B cell (primary cell): ENCODE measurements at places on chromosomes 16 and 17. TPM values are rescaled to one million over a fixed set of nuclear protein-coding genes. Genes with fewer than 3 reads are reported as not detected.
A peak's percentile ranks its signal among the peaks of the same experiment; 100 is the strongest.

- H3K4me3 ChIP-seq, result no peak overlapping the region
- DNase-seq, result no peak
- no peaks in the 10 kb centered on the region for H3K36me3 ChIP-seq
- no peaks in the 10 kb centered on the region for H3K4me1 ChIP-seq
- H3K27me3 ChIP-seq, result peaks cover 4% of the 10 kb centered on the region
These were observed 14.3 kb upstream of the RBBP6 start for GRCh38 chr16:24524855-24525677.

The OGFOD3 gene
- 30.5 and 35.0 TPM in 2 replicates for total RNA-seq

DNA sequence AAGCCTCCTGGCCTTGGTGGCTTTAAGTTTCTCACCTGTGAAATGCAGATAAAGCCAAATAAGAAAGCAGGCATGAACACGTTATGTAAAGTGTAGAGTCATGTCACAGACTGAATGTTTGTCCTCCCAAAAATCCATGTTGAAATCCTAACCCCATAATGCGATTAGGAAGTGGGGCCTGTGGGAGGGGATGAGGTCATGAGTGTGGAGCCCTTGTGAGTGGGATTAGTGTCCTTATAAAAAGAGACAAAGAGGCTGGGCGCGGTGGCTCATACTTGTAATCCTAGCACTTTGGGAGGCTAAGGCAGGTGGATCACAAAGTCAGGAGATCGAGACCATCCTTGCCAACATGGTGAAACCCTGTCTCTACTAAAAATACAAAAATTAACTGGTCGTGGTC is 19.5 kb upstream of the C16orf78 start:
- no peak for DNase-seq
- no peak overlapping the region for H3K4me3 ChIP-seq
- H3K27ac ChIP-seq, result no peak overlapping the region
- H3K4me1 ChIP-seq, result no peaks in the 10 kb centered on the region

DNA sequence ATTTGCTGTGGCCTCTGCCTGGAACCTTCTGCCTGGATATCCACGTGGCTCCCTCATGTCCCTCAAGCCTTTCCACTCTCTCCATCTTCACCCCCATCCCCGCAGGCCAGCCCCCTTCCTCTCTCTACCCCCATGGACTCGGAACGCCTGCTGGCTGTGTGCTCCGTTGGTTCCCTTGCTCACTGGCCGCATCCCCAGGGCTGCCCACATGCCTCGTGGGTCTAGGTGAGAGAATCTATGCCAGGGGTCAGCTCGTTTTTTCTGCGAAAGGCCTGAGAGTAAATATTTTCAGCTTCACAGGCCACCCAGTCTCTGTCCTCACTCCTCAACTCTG is 12.0 kb downstream of the SLC5A10 start:
- no peaks in the 10 kb centered on the region for H3K27me3 ChIP-seq
- H3K4me3 ChIP-seq, result no peak overlapping the region
- no peak for DNase-seq
- H3K4me1 ChIP-seq, result peaks cover 13% of the 10 kb centered on the region

- H3K27ac ChIP-seq, result peak overlapping the region; percentile 80
- H3K4me1 ChIP-seq, result peaks cover 50% of the 10 kb centered on the region
- H3K36me3 ChIP-seq, result no peaks in the 10 kb centered on the region
- peak; percentile 69 for DNase-seq
- peaks cover 5% of the 10 kb centered on the region for H3K27me3 ChIP-seq
These were observed 840 bp downstream of the MYO1C start for GRCh38 chr17:1491443-1492248.

The SLC5A10 gene
- total RNA-seq, result not detected in 2 replicates

DNA sequence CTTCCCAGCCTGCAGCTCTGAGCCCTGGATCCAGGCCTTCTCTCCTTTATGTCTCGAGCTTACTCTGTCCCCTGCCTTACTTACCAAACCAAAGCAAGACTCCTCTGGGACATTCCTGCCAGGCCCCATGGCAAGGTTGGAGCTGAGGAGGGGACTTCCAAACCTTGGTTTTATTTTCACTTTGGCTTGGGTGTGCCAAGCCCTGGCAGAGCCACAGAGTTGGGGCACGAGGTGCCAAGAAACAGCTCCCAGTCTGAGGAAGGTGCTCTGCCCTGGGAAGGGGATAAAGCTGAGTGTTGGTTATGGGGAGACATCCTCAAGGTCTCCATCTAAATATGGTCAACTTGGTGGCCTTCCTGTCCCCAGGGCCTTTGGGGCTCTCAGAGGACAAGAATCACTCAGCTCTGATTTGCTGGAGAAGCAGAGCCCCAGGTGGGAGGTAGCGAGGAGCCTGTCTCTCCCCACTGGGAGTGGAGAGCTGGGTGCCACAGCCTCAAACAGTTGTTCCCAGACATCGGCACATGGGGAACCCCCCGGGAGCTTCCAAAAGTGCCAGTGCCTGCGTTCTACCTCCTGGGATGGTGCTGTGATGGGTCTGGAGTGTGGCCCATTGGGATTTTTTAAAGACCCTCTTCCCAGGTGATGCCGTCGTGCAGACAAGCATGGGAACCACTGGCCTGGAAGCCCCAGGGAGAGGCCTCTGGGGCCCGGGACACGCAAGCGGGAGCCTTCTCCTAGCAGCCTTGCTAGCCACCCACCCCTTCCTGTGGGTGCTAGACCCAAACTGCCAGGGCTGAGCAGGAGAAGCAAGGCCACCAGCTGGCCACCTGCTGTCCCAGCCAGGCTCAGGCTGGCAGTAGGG is 10.3 kb downstream of the NLRC5 start:
- no peaks in the 10 kb centered on the region for H3K27me3 ChIP-seq
- peak overlapping the region; percentile 83 for H3K27ac ChIP-seq
- DNase-seq, result peak; percentile 73
- no peak overlapping the region for H3K4me3 ChIP-seq

GRCh38 chr16:9092282-9092977 is 986 bp downstream of the HAPSTR1 start:
- H3K27me3 ChIP-seq, result no peaks in the 10 kb centered on the region
- peaks cover 38% of the 10 kb centered on the region for H3K4me1 ChIP-seq
- H3K27ac ChIP-seq, result peak overlapping the region; percentile 98
- DNase-seq, result peak; percentile 75
- peaks cover 31% of the 10 kb centered on the region for H3K36me3 ChIP-seq

- H3K36me3 ChIP-seq, result no peaks in the 10 kb centered on the region
- no peaks in the 10 kb centered on the region for H3K27me3 ChIP-seq
- no peak for DNase-seq
- H3K27ac ChIP-seq, result no peak overlapping the region
- H3K4me1 ChIP-seq, result no peaks in the 10 kb centered on the region
- H3K4me3 ChIP-seq, result no peak overlapping the region
These were observed 219.2 kb upstream of the RBFOX1 start for GRCh38 chr16:7113395-7113794.

DNA sequence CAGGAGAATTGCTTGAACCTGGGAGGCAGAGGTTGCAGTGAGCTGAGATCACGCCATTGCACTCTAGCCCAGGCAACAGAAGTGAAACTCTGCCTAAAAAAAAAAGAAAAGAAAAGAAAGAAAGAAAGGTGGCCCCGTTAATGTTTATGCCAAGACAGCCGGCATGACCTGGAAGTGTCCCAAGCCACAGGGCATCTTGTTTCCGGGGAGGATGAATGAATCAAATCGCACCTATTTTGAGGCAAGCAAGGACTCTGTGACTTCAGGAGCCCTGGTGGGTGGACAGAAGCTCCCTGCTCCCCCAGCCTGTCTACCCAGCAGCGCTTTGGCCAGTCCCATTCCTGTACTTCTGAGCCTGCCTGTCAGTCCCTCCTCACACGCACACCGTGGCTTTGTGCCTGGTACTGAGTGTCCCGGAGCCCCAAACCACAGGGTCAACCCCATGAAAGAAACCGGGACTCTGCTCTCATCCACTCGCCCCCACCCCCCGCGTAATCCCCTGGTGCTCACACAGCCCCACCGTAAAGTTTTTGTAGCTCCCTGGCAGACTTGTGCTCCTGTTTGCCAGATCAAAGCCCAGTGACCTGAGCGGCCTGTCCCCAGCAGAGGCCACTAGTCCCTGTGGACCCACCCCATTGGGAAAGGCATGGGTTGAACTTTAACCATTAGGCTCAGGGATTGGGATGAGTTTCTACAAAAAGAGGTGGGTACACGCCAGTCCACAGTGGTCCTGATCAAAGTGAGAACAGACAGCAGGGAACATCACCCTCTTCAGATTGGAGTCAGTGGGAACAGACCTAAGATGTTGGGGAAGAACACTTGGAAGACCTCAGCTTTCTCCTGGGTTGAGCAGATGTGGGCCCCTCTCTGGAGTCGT is 19.3 kb downstream of the CD2BP2 start:
- peak overlapping the region; percentile 76 for H3K27ac ChIP-seq
- peaks cover 23% of the 10 kb centered on the region for H3K4me1 ChIP-seq
- H3K27me3 ChIP-seq, result no peaks in the 10 kb centered on the region
- DNase-seq, result peak; percentile 80

- H3K36me3 ChIP-seq, result peaks cover 19% of the 10 kb centered on the region
- H3K27ac ChIP-seq, result no peak overlapping the region
- DNase-seq, result no peak
- no peaks in the 10 kb centered on the region for H3K27me3 ChIP-seq
- no peaks in the 10 kb centered on the region for H3K4me1 ChIP-seq
These were observed 22.0 kb upstream of the HAS3 start for GRCh38 chr16:69083306-69083941.

GRCh38 chr16:77469634-77470033 is 34.8 kb upstream of the ADAMTS18 start:
- H3K27me3 ChIP-seq, result no peaks in the 10 kb centered on the region
- H3K4me3 ChIP-seq, result no peak overlapping the region
- no peak for DNase-seq
- no peak overlapping the region for H3K27ac ChIP-seq

The NOTUM gene
- not detected in 2 replicates for total RNA-seq

The DEXI gene
- 17.7 and 18.1 TPM in 2 replicates for total RNA-seq

DNA sequence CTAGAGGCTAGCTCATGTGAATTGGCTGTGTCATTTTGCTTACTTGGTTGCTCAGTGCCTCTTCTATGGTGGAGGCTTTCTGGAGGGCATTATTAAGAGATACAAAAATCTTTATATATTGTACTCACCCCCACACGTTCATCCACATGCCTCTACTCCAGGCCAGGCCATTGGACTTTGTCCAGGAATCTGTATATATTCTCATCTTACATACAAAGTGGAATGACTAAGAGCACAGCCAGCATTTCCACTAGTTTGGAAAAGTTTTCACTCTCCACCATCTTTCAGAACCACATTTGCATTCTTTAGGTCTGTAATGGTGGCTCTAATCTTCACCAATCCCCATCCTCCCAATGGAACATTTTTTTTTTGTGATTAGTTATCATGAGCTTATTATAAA is 4.8 kb upstream of the GLG1 start:
- peaks cover 5% of the 10 kb centered on the region for H3K4me1 ChIP-seq
- H3K27ac ChIP-seq, result no peak overlapping the region
- no peaks in the 10 kb centered on the region for H3K27me3 ChIP-seq
- no peaks in the 10 kb centered on the region for H3K36me3 ChIP-seq
- no peak overlapping the region for H3K4me3 ChIP-seq
- no peak for DNase-seq

The PDIA2 gene
- total RNA-seq, result not detected in 2 replicates

GRCh38 chr16:86768999-86769398 is 190.7 kb downstream of the FOXL1 start:
- H3K4me1 ChIP-seq, result no peaks in the 10 kb centered on the region
- H3K27me3 ChIP-seq, result no peaks in the 10 kb centered on the region
- no peak overlapping the region for H3K4me3 ChIP-seq
- H3K27ac ChIP-seq, result no peak overlapping the region

GRCh38 chr16:59274141-59274540 is 540.0 kb upstream of the GOT2 start:
- H3K4me1 ChIP-seq, result no peaks in the 10 kb centered on the region
- no peak for DNase-seq
- H3K36me3 ChIP-seq, result no peaks in the 10 kb centered on the region
- H3K27me3 ChIP-seq, result no peaks in the 10 kb centered on the region
- H3K27ac ChIP-seq, result no peak overlapping the region

DNA sequence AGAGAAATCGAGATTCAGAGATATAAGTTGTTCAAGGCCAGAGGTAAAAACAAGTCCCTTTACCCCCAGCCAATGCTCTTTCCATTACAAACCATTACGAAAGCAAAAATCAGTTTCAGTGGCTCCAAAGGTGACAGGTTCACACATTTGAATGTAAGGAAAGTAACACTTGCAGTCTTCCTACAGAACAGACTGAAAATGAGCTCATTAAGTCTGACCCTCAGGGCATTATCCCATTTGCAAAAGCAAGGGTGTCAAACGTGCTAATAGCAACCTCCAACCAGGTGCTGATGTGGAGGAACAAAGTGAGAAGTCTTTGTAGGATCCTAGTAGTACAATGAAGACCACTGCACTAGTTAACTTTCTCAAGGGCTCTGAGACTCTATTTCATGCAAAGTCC is 65.2 kb downstream of the XPO6 start:
- H3K27ac ChIP-seq, result no peak overlapping the region
- peaks cover 34% of the 10 kb centered on the region for H3K4me1 ChIP-seq
- H3K36me3 ChIP-seq, result no peaks in the 10 kb centered on the region
- H3K4me3 ChIP-seq, result no peak overlapping the region
- no peak for DNase-seq
- no peaks in the 10 kb centered on the region for H3K27me3 ChIP-seq

- H3K27ac ChIP-seq, result no peak overlapping the region
- no peak for DNase-seq
- H3K4me3 ChIP-seq, result no peak overlapping the region
These were observed 128.8 kb downstream of the ASIC2 start for GRCh38 chr17:33164169-33164881.

- H3K4me3 ChIP-seq, result no peak overlapping the region
- H3K36me3 ChIP-seq, result no peaks in the 10 kb centered on the region
- H3K27me3 ChIP-seq, result no peaks in the 10 kb centered on the region
- H3K4me1 ChIP-seq, result no peaks in the 10 kb centered on the region
These were observed 91.8 kb downstream of the FOXL1 start for GRCh38 chr16:86669937-86670749.

The TRAPPC1 gene
- 86.0 and 118 TPM in 2 replicates for total RNA-seq

The TP53TG3C gene
- not detected in 2 replicates for total RNA-seq

GRCh38 chr16:48332978-48333377 is 52.2 kb downstream of the SIAH1 start:
- no peak overlapping the region for H3K27ac ChIP-seq
- H3K4me1 ChIP-seq, result no peaks in the 10 kb centered on the region
- H3K27me3 ChIP-seq, result no peaks in the 10 kb centered on the region

The USP31 gene
- 5.6 and 6.7 TPM in 2 replicates for total RNA-seq

DNA sequence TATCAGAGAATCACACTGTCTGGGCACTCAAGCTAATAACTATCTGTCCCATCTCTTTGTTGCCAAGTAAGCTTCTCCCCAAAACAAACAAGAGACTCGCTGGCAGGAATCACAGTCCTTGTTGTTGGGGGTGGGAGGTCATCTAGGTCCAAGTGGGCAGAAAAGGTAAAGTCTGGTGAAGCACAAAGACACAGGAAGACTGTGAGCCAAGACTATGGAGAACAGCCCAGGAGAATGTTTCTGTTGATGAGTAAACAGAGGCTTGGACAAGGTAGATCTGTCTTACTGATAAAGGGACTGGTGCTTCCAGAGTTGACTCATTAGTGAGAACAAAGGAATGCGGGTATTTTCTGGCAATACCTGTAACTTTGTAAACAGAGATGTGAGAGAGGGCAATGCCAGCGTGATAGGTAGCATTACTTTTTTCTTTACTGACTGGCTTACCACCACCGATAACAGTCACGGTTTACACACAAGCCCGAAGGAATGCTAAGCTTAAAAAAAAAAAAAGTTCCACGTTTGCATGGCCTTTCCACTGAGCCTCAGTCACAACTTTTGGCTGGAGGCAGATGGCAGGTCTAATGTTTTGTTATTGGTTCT is 11.5 kb upstream of the MMD start:
- H3K4me1 ChIP-seq, result peaks cover 20% of the 10 kb centered on the region
- H3K36me3 ChIP-seq, result no peaks in the 10 kb centered on the region
- H3K27ac ChIP-seq, result no peak overlapping the region
- H3K27me3 ChIP-seq, result no peaks in the 10 kb centered on the region
- DNase-seq, result no peak

GRCh38 chr17:78433780-78434335 is 55.4 kb downstream of the PGS1 start:
- no peak for DNase-seq
- H3K27me3 ChIP-seq, result no peaks in the 10 kb centered on the region
- peaks cover 2% of the 10 kb centered on the region for H3K36me3 ChIP-seq
- H3K4me3 ChIP-seq, result no peak overlapping the region
